ENCODE measurements at places on chromosomes 4 and X.
A peak's percentile ranks its signal among the peaks of the same experiment; 100 is the strongest.

DNA sequence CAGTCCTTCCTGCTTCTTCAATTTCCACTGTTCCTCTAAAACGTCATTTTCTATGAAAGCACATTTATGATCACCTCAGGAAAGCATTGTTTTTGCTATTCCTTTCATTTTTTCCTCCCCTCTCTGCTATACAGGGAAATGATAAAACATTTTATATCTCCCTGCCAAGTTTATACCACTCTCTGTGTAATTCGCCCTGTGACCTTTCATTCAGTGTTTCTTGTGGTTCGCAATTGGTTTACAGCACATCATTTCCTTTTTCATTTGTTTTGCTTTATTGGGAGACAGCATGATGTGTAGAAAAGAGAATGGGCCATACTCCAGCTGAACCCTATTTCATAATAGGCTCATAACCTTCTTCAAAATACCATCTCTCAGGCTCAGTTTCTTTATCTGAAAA lies 99.9 kb upstream of the RAPGEF2 start:
- no peak for DNase-seq

DNA sequence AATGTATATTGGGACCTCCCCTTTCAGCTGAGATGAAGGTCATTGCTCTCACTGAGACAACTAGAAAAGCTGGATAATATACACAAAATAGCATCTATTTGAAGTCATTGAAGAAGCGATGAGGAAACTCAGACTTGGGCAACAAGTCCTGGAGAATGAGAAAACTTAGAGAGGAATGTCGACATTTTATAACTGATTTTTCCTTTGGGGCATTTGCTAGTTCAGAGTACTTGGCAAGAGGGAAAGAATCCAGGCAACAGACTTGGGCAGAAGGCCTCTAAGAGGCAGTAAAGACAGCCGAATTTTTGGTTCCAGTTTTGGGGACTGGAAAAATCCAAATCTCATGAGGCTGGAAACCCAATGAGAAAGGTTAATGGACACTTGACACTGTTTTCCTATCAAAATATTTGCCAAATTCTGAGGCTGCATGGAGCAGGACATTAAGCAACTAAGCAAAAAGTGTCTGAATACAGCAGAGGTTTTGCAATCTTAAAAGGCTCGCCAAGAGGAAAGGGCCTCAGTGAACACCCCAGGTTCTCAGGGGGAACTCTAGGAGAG lies 21.0 kb upstream of the ANXA5 start:
- no peak for DNase-seq

DNA sequence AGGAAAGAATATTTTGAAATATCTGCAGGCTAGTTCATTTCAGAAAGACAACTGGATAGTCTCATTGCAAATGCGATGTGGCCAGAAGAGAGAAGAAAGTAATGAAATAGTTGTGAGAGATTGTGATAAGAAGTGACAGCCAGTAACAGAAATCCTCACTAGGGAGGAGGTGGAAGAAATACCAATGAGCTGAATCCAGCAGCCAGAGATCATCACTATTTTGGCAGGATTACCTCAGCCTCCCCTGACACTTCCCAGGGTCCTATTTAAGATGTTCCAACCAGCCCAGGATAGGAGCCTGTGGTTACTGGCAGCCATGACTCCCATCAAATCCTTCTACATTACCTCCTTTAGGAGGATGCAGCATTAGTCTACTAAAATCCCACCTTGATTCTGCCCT lies 76.7 kb upstream of the ARHGAP24 start:
- no peak for DNase-seq

- DNase-seq: peak; percentile 97
Observed at GRCh38 chr4:5890063-5890727, 2.7 kb downstream of the CRMP1 start.

DNA sequence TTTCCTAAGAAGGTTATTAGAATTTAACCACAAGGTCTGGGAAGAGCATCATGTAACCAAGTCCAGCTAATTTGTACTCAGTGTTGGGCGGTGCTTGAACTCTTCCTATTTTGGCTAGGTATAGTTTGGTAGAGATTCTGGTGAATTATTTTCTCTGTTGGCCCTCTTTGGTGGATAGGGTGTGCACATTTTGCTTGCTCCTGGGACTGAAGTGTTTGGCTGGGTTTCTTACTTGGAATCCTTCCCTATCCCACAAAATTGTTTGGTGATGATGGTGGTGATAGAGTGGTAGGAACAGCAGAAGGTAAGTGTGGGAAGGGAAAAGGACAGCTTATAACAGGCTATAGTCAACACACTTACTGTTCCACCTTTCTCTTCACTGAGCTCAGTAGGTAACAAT lies 194.8 kb upstream of the GPC4 start:
- no peak for DNase-seq

- no peak for DNase-seq
Observed at GRCh38 chrX:3415011-3415410, 68.6 kb upstream of the MXRA5 start.

DNA sequence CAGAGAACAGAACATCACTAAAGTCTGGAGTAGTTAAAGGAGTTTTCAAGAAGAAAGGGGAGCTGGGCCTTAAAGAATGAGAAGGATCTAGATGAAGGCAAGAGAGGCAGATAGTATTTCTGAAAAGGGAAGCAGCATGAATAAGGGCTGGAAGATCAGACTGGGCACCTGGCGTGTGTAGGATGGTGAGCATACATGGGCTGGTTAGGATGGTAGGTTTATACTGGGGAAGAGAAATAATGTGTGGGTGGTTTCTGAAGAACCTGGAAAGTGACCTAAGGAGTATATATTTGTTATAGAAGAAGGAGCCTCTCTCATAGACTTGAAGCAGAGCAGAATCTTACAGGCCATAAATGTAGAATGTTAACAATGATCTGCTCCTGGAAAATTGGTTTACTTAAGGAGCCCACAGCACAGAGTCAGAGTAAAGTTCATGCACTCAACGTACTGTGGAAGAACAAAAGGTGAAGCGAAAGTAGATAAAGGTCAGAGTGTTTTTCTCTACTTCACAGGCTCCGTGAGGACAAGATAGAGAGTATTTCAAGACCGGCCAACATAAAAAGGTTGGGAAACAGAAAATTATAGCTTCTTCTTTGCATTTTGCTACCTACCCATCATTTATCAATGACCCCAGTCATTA lies 35.8 kb downstream of the MBNL3 start:
- DNase-seq: no peak

- no peak for DNase-seq
Observed at GRCh38 chr4:168317621-168318020, 931 bp downstream of the DDX60 start.

GRCh38 chr4:188423039-188423438 lies 283.8 kb downstream of the TRIML1 start:
- DNase-seq: no peak

DNA sequence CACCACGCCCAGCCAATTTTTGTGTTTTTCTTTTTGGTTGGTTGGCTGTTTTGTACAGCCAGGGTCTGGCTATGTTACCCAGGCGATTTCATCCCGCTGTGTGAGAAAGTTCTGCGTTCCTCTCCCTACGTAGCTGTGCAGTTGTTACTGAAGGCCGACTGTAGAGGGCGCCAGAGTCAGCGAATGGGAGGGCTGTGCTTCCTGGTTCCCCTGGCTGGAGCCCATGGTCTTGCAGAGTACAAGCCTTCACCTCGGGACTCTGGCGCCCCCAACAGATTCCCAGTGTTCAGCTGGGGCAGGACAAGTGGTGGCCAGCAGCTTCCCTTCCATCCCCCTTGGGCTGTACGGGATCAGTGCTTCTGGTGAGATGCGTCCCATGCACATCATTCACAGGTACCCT lies 5.6 kb upstream of the CT45A1 start:
- DNase-seq: peak; percentile 81

- peak; percentile 37 for DNase-seq
Observed at GRCh38 chrX:40010550-40011321, 87.0 kb downstream of the BCOR start.

DNA sequence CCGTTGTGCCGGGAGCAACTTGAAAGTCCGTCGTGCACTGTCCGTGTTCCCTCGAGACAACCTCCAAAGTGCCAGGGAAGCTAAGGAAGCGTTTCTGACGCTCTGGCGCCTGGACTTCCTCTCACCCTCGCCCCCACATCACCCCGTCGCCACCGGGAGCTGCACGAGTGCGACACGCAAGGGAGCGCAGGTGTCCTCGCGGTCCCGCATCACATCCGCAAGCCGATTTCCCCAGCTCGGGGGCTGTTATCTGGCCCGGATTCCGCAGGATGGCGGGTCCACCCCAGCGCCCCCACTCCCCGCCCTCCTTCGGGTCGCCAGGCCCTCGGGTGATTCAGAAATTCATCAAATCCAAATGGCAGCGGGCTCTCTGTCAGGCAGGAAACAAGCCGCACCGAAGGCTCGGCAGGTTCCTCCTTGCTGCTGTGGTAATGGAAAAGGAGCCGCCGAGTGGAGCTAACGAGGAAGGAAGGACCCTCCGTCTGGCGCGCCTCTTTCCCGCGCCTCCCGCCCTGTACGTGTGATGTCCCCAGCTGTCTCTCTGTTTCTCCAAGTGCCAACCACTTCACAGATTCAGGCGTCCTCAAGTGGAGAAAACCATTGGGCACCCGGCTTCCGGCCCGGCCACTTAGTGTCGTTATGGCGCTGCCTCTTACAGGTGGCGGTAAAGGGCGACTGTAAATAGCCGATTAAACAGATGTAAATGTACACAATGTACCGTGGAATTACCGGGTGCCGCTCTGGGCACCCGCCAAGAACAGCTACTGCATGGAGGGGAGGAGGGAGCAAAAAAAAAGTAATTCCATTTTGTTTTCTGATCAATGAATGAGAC lies 921 bp upstream of the SETD7 start:
- DNase-seq: peak; percentile 84

GRCh38 chr4:75699299-75699698 lies 25.1 kb upstream of the USO1 start:
- DNase-seq: no peak

GRCh38 chr4:188021548-188022249 lies 26.1 kb downstream of the ZFP42 start:
- no peak for DNase-seq

DNA sequence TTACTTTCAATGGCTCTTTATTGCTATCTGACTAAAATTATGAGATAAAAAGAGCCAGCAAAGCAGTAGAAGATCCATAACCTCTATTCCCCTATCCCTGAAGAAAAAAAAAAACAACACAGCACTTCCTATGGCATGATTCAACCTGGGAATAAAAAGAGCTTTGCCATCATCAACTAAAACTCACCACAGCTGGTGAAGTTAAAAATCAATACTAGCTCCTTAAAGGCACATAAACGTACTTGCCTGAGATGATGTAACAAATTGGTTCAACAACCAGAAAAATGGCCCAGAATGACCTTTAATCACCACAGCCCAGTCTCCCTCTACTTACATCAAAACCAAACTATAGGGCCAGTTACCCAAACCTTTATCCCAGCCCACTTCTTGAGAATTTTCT lies 153.8 kb downstream of the MAML3 start:
- no peak for DNase-seq

DNA sequence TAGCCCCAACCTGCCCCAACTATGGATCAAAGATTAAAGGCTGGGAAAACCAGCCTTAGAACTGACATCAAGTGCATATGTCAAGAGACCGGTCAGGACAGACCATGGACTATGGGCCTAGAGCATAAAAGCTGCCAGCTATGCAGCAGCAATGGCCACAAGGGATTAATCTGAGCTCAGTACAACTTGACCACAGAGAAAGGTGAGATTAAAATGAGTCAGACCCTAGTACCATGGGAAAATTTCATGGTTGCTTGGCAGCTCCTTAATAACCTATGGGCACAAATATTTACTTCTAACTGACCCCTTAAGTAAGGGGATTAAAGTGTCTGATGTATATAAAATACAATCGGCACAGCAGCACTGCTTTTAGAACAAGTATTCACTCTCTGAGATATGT lies 54.4 kb downstream of the CBR4 start:
- DNase-seq: no peak

DNA sequence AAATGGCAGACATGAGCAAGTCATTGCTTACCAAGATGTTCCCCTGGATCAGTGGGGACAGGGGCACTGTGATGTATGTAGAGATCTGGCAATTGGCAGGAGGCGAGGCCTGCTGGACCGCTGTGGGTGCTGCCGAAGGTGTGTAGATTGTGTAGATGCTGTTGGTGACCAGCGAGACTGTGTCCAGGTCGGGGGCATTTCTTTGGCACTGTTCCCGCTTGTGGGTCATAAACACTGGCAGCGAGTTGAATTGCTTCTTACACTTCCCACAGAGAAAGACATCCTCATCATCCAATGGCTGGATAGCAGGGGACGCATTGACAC lies 52.7 kb downstream of the CFAP299 start:
- DNase-seq: no peak

- no peak for DNase-seq
Observed at GRCh38 chrX:3345281-3346191, 916 bp downstream of the MXRA5 start.

DNA sequence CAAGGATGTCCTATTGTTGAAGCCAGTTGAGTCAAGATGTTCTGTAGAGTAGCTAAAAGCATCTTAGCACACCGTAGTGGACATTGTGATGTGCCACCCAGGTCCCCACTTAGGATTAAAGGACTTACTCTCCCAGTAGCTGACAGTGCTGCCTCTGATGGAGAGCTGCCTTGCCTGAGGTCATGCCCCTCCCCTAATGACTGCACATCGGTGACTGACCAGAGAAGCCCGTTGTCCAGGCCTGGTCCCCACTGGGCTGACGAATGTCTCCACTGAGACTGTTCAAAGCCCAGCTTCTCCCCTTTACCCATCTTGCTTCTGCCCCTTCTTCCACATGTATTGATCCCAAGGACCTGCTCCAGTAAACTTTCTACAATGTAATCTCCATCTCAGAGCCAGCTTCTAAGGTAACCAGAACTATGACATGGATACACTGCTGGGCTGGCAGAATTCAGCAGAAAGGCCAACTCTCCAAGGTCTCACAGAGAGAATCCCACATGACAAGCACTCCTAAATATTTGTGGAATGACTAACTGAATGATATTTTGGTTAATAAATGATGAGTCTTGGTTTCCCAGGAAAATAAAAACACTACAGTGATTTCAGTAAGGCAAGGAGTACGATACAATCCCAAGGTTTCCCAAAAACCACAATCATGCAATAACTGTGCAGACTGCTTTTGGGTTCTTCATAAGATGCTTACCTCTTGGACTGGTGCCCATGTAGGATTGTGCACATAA lies 82.4 kb upstream of the TMEM150C start:
- DNase-seq: no peak

DNA sequence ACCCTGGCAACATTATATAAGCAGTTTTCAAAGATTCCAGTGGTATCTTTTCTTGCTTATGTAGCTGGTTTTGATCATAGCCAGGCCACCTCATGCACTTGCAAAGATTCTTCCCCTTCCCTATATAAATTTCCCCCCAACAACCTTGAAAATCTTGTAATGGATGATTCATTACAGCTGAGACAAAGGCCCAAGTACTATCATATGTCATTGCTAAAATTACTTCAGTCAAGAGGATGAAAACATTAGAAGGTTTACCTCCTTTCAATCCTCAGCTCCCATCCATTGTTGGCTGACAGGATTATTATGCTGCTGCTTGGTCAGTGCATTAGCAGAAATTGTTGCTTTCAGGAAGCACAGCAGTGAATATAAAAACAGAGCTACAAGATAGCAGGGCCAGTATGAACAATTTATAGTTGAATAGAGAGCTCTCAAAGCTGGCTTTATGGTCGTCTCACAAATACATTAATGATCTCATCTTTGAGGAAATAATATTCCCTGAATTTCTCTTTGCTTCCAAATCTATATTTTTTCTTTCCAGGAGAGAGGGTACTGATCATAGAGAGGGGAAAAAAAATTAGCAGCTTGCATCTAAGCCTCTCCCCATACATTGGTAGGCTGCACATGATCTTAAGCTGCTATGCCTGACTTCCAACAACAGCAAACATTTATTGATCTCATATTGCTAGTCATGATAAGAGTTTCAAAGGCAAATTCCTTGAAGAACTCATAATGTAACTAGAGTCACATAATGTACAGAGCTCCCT lies 7.7 kb upstream of the ARHGEF38 start:
- DNase-seq: peak; percentile 48

GRCh38 chr4:26175006-26175786 lies 145.6 kb upstream of the RBPJ start:
- no peak for DNase-seq
